Stimulated activated naive CD4-positive, alpha-beta T cell treated with Interleukin-2 at 50 U/mL for 16 hours (primary cell): ENCODE measurements at places on chromosomes 4 and X.

DNA sequence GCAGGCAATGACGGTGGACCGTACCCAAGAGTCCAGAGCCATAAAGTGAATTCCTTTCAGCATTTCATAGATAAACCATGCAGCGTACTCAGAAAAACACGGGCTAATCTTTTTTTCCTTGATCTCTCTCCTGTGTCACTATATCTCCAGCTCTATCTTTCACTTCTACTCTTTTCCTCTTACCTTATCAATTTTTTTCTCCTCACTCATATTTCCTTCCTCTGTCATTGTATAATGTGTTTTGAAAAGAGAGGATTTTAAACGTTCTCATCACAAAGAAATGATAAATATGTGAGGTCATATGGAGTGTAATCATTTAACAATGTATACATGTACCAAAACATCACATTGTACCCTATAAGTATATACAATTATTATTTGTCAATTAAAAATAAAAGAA, 176.5 kb downstream of the CPE start:
- DNase-seq: no peak

DNA sequence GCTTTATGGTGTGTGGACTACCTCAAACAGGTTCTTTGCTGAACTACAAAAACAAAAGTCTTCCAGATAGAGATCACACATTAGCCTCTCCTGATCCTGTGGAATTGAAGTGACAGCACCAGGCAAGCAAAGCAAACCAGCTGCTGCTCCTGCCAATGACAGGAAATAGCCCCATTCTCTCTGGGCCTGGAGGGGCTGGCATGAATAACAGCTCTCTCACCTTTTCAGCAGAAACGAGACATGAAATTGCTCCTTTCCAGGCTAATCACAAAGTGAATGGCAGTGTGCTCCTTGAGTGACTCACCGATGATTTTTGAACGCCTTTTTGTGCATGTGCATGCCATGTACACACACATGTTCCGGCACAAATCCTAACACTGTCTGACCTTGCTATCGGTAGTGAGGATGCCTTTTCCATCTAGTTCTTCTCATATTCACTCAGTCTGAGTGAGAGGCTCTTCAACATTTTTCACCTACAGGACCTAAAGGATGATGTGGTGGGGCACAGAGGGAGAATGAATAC, 24.4 kb downstream of the MFAP3L start:
- no peak for DNase-seq

DNA sequence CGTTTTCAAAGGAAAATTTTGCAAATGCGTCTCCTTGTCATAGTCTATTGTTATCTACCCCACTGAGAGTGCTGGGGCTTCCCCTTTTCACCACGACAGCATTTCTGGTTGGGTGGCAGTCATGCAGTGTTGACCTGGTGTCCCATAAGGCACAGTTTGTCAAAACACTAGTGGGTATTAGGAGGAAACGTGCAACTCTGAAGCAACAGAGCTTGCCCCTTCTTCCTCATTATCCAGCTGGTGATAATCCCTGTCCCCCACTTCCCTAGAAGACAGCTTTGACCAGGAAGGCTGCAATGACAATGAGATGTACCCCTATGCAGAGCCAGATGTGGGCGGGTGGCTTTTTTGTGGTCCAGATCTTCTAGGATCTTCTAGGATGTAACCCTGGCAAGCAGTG, 1.8 kb downstream of the TBC1D1 start:
- peak; percentile 53 for DNase-seq

- no peak for DNase-seq
These were observed 51.1 kb upstream of the TMEM33 start for GRCh38 chr4:41883988-41884734.

DNA sequence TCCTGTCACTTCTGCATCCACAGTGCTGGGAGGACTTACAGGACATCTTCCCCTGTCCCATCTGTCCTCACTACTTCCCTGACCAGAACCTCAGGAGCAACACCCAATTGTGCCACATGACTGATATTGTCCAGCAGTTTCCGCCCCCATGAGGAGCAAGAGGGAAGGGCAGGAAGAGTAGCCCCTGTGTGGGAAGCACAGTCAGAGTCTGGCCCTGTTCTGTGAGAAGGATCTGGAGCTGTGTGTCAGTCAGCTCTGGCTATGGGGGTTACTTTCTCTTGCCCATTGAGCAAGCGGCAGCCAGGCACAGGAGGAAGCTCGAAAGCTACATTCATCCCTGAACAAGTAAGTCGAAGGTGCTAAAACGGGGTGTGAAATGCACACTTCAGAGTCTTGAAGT, 14.8 kb upstream of the TRIM60 start:
- DNase-seq: no peak

GRCh38 chrX:154732421-154733065, 18.3 kb downstream of the GAB3 start:
- DNase-seq: no peak

DNA sequence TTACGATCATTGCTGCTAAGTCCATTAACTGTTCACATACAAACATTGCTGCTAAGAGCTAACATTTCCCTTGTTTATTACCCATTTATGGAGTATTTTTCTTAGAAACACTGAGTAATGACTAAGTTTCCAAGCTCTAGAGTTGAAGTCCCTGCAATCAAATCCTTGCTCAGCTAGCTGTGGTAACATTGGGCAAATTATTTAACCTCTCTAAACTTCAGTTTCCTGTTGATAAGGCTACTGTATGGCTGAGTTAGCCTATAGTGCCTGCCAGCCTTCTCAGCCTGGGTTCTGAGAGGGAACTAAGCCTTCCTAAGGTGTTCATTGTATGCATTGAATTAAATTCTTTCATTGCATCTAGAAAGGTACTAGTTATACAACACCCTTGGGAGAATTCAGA, 15.2 kb upstream of the SCOC start:
- DNase-seq: no peak

- no peak for DNase-seq
These were observed 104.5 kb downstream of the AR start for GRCh38 chrX:67648361-67648760.

DNA sequence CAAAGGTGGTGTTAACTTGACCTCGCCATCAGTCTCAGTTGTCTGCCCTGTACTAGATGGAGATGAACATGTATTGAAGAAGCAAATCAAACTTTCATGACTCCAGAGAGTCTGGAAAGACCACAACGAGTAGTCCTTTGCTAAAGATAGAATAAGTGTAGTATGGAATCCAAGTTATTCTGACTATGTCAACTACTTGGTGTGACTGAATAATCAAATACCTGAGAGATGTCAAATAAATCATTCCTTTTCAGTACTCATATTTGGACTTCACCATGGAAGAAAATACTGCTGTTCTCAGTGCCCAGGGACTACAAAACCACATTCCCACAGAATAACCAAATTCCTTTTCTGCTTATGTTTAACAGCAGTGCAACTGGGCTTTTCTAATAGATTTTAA, 161.2 kb upstream of the SPRY1 start:
- no peak for DNase-seq

DNA sequence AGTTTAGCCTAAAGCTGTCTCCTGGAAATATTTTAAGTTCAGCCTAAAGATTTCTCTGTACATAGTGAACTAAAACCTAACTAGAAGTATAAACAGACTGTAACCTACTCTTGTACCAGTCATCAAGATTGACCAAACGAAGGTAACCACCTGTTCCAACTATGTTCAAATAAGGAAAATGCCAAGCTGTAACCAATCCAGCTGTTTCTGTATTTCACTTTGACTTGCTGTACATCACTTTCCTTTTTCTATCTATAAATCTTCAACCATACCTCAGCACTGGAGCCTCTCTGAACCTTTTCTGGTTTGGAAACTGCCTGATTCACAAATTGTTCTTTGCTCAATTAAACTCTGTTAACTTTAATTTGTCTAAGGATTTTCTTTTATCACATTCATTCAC, 3.1 kb upstream of the CYSLTR1 start:
- no peak for DNase-seq

- DNase-seq: no peak
These were observed 9.2 kb downstream of the LRRC66 start for GRCh38 chr4:52010986-52011385.

- peak; percentile 16 for DNase-seq
These were observed 25.4 kb downstream of the TMSB4X start for GRCh38 chrX:13000301-13000811.

DNA sequence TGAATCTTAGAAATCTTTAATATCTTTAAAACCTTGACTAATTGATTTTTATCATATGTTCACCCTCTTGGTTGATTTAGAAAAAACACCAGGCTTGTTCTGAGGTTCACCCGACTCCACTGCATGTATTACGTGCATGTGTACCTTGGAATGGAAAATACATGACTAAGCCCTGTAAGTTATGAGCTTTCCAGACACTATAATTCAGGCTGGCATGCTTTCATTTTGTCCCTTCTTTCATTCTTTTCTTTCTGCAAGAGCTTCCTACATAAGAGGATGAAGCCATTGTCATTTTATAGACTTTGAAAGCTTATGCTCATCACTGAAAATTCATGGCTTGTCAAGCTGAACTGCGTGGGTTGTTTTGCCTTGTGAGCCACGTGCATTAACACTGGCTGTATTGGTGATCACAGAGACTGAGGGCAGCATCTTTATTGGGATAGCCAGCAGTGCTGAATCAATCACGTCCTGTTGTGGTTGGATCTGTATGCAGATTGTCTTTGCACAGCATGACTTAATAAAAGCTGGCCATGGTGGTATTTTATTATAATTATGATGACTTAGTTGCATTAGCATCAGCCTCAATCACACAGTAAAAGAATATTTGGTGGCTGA, 141.9 kb downstream of the SLIT2 start:
- DNase-seq: no peak

- no peak for DNase-seq
These were observed 27.1 kb upstream of the MAGEA8 start for GRCh38 chrX:149853925-149854324.

- no peak for DNase-seq
These were observed 96.2 kb upstream of the HAND2 start for GRCh38 chr4:173626277-173626676.

- DNase-seq: no peak
These were observed 100.6 kb downstream of the CHIC2 start for GRCh38 chr4:53963781-53964180.

- DNase-seq: no peak
These were observed 91.4 kb downstream of the HMGN5 start for GRCh38 chrX:81110286-81110685.

- no peak for DNase-seq
These were observed 1.6 kb downstream of the HPGD start for GRCh38 chr4:174520660-174521059.

GRCh38 chrX:41900321-41900720, 23.0 kb downstream of the CASK start:
- no peak for DNase-seq

GRCh38 chrX:119459181-119459580, 9.1 kb upstream of the SLC25A5 start:
- DNase-seq: no peak

- no peak for DNase-seq
These were observed 120.3 kb upstream of the USP9X start for GRCh38 chrX:40964633-40965586.

DNA sequence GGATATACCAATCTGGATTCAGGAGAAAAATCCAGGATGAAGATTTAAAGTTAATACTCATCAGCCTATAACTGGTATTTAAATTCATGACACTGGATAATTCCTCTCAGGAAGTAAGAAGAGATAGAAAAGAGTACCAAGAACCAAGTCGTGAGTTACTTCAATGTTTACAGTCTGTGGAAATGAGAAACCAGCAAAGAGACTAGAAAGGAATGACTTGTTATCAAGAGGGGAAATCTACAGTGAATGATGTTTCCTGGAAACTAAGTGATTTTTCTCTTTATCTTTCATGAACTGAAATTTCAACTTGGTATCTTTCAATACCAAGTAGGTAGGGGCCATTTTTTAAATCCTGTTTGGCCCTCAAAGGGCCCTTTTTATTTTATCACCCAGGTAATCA, 217.9 kb upstream of the AFF2 start:
- no peak for DNase-seq

DNA sequence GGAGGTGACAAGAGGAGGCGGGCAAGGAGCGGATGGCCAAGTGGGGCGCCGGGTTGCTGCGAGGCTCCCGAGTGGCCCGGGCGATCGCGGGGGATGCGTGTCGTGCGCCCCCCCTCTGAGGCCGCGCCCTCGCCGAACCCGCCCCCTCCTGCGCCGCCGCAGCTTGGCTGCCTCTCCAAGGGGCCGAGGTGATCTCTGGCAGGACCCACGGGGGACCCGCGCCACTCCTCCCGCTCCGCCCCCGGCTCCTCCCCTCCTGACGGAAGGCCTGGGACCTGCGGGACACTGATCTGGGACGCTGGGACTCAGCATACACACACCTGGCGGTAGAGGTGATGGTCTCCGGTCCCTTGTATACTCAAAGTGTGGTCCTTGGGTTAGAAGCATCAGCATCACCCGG, 21.9 kb upstream of the FAM47C start:
- no peak for DNase-seq

- no peak for DNase-seq
These were observed 60.0 kb downstream of the SLC9B1 start for GRCh38 chr4:102959496-102959895.

DNA sequence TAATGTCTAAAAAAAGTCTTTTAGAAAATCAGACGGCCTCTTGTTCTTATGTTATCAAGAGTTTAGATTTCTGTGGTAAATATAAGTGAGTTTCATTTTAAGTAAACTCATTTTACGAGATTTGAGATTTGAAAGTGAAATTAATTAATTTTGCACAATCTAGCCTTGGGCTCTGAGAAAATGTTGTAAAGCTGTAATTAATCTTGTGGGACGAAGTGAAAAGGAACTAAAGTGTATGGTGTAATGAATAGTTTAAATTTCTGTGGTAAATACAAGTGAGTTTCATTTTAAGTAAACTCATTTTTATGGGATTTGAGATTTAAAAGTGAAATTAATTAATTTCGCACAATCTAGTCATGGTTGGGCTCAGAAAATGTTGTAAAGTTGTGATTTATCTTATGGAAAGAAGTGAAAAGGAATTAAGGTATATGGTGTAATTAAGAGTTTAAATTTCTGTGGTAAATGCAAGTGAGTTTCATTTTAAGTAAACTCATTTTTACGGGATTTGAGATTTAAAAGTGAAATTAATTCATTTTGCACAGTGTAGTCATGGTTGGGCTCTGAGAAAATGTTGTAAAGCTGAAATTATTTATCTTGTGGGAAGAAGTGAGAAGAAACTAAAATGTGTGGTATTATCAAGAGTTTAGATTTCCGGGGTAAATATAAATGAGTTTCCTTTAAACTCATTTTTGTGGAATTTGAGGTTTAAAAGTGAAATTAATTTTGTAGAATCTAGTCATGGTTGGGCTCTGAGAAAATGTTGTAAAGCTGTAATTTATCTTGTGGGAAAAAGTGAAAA, 1.6 kb downstream of the SCML1 start:
- no peak for DNase-seq

DNA sequence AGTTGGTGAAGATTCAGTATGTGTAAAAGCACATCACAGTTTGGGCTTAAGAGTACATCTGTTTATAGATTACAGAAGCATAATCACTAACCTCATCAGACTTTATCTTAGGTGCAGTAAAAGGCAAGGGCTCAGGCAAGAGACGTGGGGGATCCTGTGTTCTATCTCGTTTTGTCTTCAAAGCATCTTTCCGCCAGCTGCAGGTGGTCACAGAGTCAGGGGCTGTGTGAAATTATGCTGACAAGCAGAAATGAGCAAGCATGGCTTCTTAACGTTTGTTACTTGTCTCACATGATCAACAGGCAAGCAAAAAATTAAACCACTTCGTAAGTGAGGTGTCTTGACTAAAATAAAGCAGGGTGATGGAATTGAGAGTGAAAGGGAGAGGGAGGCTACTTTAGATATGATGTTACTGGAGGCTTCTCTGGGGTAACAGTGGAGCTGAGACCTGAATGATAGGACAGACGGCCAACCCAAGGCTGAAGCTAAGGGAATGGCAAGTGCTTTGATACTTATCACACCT, 1.4 kb upstream of the TEC start:
- DNase-seq: no peak

- DNase-seq: peak; percentile 1
These were observed 538 bp downstream of the SCML2 start for GRCh38 chrX:18353931-18354368.
